ENCODE measurements at places on chromosomes 7 and 10.
A peak's percentile ranks its signal among the peaks of the same experiment; 100 is the strongest.

DNA sequence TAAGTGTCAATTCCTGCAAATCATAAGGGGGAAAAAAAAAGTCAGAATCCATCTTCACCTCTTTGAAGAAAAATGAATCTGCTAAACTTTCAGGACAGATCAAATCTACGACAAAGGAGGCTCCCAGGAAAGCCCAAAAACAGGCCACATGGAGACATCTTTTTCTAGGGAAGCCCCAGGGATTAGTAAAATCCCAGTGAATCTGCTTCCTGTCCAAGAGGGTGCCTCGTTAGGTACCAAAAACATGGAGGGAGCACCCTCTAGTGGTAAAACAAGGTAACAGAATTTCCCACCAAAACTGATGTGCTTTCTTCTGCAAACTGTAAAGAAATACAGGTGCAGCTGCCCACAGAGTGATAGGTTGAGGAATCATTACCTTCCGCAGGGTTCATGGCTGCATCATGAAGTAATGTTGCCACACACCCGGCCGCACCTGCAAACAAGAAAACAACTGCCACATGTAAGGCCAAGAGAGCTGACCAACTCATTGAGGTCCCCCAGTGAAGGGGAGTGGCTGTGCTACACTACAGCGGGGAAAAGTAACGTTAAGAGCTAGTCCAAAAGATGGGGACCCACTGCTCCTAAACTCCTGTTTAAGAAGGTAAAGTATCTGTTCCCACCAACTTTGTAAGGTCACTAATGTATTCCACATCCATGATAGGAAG, 7.9 kb downstream of the SLC25A28 start:
- no peak for DNase-seq

- DNase-seq: peak; percentile 77
These were observed 10.6 kb downstream of the GPR146 start for GRCh38 chr7:1054861-1055450.

GRCh38 chr7:34825221-34825620, 167.2 kb downstream of the NPSR1 start:
- no peak for DNase-seq

DNA sequence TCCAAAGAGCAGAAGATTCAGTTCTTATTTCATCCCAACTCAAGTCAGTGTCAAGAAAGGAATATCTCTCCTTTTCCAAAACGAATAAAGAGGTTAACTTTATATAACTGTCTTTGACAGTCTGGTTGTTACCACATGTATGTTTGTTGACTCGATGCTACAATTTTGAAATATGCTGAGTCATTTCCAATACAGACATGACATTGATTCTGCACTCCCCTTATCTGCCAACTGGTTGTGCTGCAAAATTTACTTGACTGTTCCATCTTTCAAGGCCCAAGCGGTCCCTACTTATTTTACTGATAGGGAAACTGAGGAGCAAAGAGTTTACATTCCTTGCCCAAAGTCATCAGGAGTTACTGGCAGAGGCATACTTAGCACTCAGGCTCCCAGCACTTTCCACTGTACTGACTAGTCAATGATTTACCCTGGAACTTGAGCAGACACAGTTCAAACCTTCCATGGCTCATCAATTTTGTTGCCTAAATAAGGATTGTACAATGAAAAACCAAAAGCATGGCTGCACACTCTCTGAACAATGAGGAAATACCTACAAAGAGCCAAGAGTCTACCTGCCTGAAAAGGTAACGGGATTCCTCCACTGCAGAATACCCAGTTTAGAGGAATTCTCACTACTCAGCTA, 52.8 kb downstream of the ABLIM1 start:
- DNase-seq: no peak

GRCh38 chr7:122919643-122920181, 33.5 kb upstream of the CADPS2 start:
- DNase-seq: no peak

DNA sequence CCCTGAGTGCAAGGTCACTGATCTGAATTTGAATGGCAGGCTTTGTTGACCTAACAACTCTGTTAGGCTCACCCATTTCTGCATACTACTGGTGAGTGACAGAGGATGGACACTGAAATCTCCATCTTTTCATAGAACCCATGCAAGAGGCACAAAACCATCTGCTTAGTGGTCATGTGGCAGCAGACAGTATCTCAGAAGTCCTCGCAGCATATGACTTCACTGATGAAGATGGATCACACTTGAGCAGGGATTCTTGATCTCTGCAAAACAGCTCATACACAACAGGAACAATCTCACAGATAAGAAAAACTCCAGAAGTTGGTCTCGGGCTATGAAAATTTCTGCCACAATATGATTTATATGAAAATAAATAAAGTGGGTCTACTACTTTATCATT, 487.9 kb downstream of the KCNMA1 start:
- DNase-seq: no peak

GRCh38 chr10:70843776-70844489, 28.2 kb downstream of the SGPL1 start:
- DNase-seq: no peak

- no peak for DNase-seq
These were observed 384.6 kb upstream of the ADARB2 start for GRCh38 chr10:2121929-2122328.

- DNase-seq: no peak
These were observed 79.4 kb upstream of the LRRN3 start for GRCh38 chr7:111011520-111011919.

DNA sequence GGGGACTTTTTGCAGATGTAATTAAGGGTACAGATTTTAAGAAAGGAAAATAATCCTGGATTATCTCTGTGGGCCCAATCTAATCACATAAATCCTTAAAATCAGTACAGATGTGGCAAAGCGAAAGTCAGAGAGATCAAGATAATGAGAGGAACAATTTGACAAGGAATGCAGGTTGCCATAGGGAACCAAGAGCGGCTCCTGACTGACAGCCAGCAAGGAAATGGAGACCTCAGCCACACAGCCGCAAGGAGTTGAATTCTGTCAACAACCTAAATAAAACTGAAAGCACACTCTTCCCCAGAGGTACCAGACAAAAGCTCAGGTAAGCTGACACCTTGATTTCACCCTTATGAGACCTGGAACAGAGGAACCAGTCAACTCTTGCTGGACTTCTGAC, 3.4 kb upstream of the PNPLA8 start:
- DNase-seq: no peak

GRCh38 chr10:34427911-34428216, 387.2 kb downstream of the PARD3 start:
- no peak for DNase-seq

DNA sequence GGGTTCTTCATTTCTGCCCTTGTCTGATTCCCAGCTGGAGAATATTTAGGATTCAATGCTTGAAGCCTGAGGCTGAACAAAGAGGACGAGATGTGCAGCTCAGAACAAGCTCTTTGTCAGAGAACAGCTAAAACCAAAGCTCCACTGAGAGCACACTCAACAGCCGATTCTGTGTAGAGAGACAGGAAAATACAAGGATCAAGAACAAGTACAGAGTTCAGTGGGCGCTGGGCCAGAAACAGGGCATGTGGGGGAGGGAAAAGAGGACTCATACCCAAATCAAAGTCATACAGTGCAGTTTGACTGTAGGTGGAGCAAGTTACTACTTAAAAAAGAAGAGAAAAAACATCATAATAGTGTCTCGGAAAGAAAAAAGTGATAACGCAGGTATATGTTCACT, at the start of gene AGMO:
TSS of gene AGMO (minus strand) at position 181 of the 400 bp plus-strand sequence.
- no peak for DNase-seq

DNA sequence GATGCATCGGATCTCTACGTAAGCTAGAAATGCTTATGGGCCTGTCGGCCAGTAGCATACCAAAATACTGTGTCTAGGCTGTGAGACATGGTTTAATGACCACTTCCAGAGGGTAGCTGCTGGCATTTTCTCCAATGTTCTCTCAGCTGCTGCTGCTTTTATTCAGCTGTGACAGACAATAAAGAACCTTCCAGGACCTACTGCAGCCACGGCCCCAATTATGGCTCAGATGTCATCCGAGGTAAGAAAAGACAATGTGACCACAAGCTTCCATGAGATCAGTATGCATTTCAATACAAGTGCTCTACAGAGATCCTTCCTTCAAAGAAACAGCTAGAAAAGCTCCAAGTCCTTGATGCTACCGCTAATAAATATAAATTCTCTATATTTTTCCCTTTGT, 256.2 kb downstream of the SDHAF3 start:
- DNase-seq: no peak

DNA sequence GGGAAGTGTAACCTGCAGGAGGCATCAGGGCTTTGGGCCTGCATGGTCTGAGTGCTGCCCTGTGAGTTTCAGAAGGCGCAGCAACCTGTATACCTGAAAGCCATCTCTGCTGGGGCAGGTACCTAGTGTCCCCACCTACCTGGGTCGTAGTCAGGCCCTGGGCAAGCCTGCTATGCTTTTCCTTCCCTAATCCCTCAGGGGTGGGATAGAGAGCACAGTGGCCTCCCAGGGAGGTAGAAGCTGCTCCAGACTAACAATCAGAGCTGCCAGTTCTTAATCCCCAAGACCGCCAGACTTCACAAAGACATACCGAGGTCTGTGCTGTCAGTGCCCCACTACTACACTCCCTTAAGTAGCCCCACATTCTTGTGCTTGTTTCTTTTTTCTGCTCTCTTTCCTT, 52.0 kb downstream of the PTEN start:
- DNase-seq: no peak

- no peak for DNase-seq
These were observed 229.8 kb downstream of the FGFR2 start for GRCh38 chr10:121368347-121369025.

DNA sequence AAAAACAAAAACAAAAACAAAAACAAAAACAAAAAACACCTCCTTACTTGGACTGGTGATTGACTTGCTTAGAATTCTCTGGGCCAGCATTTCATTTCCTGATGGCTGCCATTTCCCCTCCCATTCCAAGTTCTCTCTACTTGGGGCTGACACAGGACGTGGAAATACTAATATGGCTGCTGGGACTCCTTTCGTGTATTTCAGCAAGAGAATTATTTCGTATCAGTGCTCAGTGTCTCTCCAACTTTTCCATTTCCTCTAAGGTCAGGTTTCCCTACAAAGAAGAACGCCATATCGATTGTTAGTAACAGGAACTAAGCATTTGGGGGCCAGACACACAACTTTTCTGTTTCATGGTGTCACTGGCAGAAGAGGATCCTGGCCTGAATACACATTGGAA, 22.5 kb upstream of the VAX1 start:
- no peak for DNase-seq

GRCh38 chr7:41974870-41975557, 262.0 kb downstream of the GLI3 start:
- no peak for DNase-seq

- no peak for DNase-seq
These were observed 149.9 kb upstream of the ITGB1 start for GRCh38 chr10:33107953-33108352.

DNA sequence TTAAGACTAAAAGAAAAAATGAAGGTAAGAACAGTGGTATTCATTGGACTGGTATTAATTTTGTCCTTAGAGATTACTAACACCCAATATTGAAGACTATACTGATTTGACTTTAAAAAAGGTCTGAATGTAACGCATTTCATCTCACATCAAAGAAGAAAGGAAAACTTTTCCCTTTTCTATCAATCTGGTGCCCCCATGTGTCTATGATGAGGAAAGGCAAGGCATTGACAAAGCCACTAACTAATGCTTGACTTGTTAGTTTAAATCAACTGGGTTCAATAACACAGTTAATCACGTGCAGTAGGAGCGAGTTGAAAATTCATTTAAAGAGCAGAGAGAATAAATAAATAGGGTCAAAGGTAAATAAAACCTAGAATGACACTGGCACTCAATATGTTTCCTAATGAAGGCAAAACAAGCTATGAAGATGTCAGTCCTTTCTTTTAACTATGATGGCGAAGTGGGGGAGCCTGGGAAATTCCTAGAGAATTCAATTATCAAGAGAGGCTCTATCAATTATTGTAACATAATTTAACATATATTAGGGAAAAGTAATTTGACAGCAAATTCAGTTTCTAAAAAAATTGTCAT, 180.9 kb downstream of the ANK3 start:
- no peak for DNase-seq

DNA sequence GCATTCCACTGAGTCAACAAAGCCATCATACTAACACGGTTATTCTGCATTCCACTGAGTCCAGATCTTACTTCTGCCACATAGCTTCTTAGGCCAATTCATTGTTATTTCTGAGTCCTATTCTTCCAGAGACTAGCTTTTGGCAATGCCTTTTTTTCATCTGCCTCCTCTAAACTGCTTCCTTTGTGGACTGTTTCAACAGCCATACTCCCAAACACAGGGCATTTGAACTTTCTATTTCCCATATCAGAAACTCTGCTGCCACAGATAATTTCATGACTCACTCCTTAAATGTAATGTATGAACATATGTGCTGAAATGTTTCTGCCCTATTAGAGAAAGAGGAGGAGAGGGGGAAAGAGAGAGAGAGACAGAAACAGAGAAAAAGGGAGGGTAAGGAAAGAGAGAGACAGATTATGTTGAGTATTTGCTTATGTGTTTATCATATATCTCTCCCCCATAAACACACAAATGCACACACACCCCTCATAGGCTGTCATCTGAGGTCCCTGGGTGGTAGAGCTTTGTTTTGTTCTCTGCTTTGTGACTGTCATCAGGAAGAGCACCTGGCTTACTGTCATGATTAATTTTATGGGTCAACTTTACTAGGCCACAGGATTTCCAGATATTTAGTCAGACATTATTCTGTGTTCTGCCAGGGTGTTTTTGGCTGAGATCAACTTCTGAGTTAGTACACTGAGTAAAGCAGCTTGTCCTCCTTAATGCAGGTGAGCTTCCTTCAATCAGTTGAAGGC, 308.0 kb upstream of the KCND2 start:
- no peak for DNase-seq

All from activated effector memory CD4-positive, alpha-beta T cell treated with anti-CD3 and anti-CD28 coated beads, Interleukin-2, amount 50 U/mL, for 16 hours (primary cell).